ENCODE measurements at places on chromosomes 11 and 22. TPM values are rescaled to one million over a fixed set of nuclear protein-coding genes. Genes with fewer than 3 reads are reported as not detected.

Gene SPI1
- 0.35 TPM for total RNA-seq

Gene NOX4
- not detected for total RNA-seq

Gene C11orf42
- not detected for total RNA-seq

Gene PIH1D2
- total RNA-seq = 0.36 TPM

Gene ANO1
- not detected for total RNA-seq

Gene MUC5B
- total RNA-seq = not detected

Gene TMEM121B
- total RNA-seq = 0.07 TPM

Gene EIF1AD
- 40.8 TPM for total RNA-seq
